A549 treated with Mapracorat at 1 μM for 4 hours (cell line): ENCODE measurements at places on chromosomes 5 and 9. TPM values are rescaled to one million over a fixed set of nuclear protein-coding genes. Genes with fewer than 3 reads are reported as not detected.

The KIAA0825 gene
- total RNA-seq: 0.29 to 0.66 TPM (median 0.62 TPM) in 5 replicates

The UNC5A gene
- 0.39 to 0.71 TPM (median 0.57 TPM) in 5 replicates for total RNA-seq

The DBH gene
- not detected in 5 replicates for total RNA-seq

The EFNA5 gene
- total RNA-seq: 19.2 to 24.2 TPM (median 21.4 TPM) in 5 replicates

The ADAMTS6 gene
- total RNA-seq: 0.01 to 0.10 TPM (median 0.06 TPM) in 4 of 5 replicates, not detected in the other

The CDH9 gene
- not detected in 5 replicates for total RNA-seq

The IFNA21 gene
- total RNA-seq: not detected in 5 replicates

The LMX1B gene
- total RNA-seq: 0.77 to 1.6 TPM (median 1.4 TPM) in 5 replicates
